ENCODE measurements at places on chromosomes 13 and 19. TPM values are rescaled to one million over a fixed set of nuclear protein-coding genes. Genes with fewer than 3 reads are reported as not detected.
A peak's percentile ranks its signal among the peaks of the same experiment; 100 is the strongest.

The REEP6 gene
- total RNA-seq: 10.5 TPM

GRCh38 chr13:73803997-73804396 lies 330.2 kb downstream of the KLF12 start:
- DNase-seq: no peak

The PRR19 gene
- 2.9 TPM for total RNA-seq

DNA sequence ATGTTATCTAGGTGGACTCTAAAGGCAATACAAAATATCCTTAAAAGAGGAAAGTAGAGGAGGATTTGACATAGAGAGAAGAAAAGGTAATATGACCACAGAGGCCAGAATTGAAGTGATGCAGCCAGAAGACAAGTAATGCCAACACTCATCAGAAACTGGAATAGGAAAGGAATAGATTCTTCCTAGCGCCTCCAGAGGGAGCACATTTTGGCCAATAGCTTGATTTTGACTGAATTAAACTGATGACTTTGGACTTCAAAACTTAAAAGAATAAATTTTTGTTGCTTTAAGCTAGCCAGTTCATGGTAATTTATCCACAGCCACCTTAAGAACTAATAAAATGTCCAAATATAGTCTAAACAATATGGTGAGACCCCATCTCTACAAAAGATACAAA lies 1921.9 kb downstream of the OLFM4 start:
- no peak for DNase-seq

DNA sequence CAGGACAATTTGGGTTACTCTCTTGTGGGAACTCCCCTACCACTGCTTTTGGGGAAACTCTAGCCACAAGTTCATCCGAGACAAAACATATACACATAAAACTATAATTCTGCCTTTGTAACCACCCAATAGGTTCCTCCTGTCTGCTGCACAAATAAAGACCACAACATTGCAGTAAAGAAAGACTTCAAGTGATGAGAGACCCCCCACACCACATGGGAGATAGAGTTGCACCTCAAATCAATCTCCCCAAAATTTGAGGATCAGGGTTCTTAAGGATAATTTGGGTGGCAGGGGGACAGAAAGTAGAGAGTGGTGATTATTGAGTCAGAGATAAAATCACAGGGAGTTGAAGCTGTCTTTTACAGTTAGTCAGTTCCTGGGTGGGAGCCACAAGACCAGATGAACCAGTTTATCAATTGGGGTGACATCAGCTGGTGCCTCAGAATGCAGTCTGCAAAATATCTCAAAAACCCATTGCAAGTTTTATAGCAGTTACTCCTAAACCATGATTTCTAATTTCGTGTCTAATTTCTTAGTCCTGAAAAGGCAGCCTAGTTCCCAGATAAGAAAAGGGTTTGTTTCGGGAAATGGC lies 1348.5 kb downstream of the PCDH9 start:
- DNase-seq: no peak

DNA sequence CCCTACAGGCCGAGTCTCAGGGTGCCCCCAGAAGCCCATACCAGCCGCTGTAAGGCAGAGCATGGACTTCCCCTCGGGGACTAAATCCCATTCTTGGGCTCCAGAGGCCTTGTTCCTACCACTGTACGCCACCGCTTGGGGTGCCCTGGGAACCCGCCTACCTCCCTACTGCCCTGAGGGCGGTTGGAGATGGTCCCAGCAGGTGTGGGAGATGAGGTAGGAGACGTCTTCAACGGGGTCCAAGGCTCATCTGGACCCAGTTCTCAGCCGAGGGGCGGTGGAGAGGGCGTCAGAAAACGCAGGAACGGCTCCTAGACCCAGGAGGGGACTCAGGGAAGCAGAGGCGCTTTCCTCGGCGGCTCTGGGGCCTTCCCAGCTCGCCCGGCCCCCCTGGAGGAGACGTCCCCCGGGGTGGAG lies 833 bp upstream of the ZIK1 start:
- DNase-seq: peak; percentile 28

The ZNF540 gene
- total RNA-seq: 0.20 TPM

DNA sequence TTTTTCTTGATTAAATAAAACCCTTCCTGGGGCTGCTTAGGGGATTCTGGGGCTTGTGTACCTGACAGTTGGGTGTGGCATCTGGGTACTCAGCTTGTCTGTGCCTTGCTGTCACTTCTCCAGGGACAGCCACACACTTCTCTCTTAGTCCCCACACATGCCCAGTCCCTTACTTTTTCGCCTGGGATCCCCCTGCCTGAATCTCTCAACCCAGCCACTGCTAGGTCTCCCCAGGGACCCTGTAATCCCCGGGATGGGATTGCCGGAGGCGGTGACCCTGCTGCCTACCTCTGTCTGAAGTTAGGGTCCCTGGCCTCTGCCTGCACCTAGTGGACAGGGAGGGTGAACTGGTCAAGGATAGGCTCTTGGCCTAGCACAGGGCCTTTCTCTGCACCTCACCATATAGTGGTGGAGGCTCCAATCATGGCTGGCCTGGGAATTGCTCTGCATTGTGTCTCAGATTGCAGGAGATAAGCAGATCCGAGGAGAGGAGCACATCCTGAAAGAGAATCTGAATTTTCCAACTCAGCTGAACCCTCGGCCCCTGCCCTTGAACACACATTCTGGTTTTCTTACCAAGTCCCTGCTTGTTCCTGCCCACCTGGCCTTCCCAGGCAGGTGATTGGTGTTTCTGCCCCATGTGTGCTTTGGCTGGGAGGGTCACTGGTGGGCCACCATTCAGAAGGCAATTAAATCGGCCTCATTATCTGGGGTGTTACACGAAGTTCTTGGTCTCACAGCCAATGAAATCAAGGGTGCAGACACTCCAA lies 8.7 kb upstream of the ZNF492 start:
- DNase-seq: no peak
